T-helper 17 cell (primary cell): ENCODE measurements at places on chromosomes 13 and 19. TPM values are rescaled to one million over a fixed set of nuclear protein-coding genes. Genes with fewer than 3 reads are reported as not detected.

The MIDN gene
- total RNA-seq: 113 TPM

The ZNF865 gene
- 12.6 TPM for total RNA-seq

The KIR3DL1 gene
- total RNA-seq: not detected

The CAMSAP3 gene
- 0.44 TPM for total RNA-seq

The FGF14 gene
- not detected for total RNA-seq

The LACC1 gene
- 3.1 TPM for total RNA-seq

The ABHD8 gene
- 7.1 TPM for total RNA-seq

The ZNF556 gene
- total RNA-seq: not detected

The LYL1 gene
- 6.9 TPM for total RNA-seq

The ZNF223 gene
- total RNA-seq: 0.47 TPM

The ZNF610 gene
- 0.16 TPM for total RNA-seq

The METTL21C gene
- total RNA-seq: not detected

The ZNF98 gene
- not detected for total RNA-seq

The CDC16 gene
- total RNA-seq: 69.3 TPM

The ZNF66 gene
- 7.3 TPM for total RNA-seq

The PRX gene
- total RNA-seq: 1.5 TPM

The VSIG10L gene
- total RNA-seq: 0.22 TPM

The LRRC8E gene
- total RNA-seq: not detected

The OVOL3 gene
- total RNA-seq: not detected

The AZU1 gene
- 0.90 TPM for total RNA-seq

The GTF2F1 gene
- 67.2 TPM for total RNA-seq

The SPC24 gene
- total RNA-seq: 0.89 TPM

The KCNRG gene
- total RNA-seq: 0.91 TPM

The COL4A2 gene
- total RNA-seq: 1.9 TPM

The TMEM238 gene
- 19.5 TPM for total RNA-seq

The ZNF728 gene
- total RNA-seq: not detected
